ENCODE measurements at places on chromosomes 2 and 18.

GRCh38 chr2:223774193-223774592 is 63.2 kb downstream of the AP1S3 start:
- DNase-seq: no peak

- no peak for DNase-seq
Measured at GRCh38 chr2:201260302-201260800, at the start of gene CASP8. Gene CASP8, plus strand, starts transcription at chr2:201260536. Its CDS starts 5,951 bp downstream, at chr2:201266487.

- DNase-seq: no peak
Measured at GRCh38 chr18:31901063-31901462, 41.9 kb downstream of the TRAPPC8 start.

GRCh38 chr18:3152294-3152693 is 67.5 kb downstream of the MYOM1 start:
- DNase-seq: no peak
